ENCODE measurements at places on chromosomes 1 and 21.

DNA sequence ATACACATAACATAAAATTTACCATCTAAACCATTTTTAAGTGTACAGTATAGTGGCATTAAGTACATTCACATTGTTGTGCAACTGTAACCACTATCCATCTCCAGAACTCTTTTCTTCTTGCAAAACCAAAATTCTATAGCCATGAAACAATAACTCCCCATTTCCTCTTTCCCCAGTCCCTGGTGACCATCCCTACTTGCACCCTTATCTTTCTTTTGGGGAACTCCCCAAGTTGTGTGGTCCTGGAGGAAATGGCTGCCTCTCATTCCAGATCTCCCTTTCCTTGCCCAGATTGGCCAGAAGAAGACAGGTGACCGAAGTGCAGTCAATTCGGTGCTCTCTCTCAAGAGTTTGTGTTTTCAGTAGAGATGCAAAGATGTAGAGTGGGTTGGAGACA, 389.6 kb upstream of the C1orf87 start:
- no peak for DNase-seq

- DNase-seq: no peak
Measured at GRCh38 chr1:101474039-101474665, 237.3 kb downstream of the S1PR1 start.

DNA sequence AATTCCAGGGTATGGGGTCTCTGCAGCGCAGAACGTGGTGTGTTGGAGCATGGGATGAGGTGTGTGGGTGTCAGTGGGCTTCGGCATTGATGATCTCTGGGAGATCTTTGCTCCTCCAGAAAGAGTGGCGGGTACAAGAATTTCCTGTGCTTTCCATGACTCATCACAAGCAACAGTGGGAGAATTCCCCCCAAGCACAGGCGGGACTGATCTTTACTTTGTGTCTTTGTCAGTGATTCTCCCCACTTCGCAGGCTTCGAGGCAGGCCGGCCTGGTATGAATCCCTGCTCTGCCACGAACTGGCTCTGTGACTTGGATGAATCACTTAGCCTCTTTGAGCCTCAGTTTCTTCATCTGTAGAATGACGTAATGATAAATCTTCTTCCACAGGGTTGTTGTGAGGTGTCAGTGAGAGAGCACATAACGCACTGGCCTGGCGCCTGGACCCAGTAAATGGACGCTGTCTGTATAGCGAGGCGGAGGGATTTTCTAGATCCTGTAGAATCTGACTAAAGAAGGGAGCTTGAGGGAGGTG, 2.0 kb downstream of the OPRD1 start:
- DNase-seq: no peak

DNA sequence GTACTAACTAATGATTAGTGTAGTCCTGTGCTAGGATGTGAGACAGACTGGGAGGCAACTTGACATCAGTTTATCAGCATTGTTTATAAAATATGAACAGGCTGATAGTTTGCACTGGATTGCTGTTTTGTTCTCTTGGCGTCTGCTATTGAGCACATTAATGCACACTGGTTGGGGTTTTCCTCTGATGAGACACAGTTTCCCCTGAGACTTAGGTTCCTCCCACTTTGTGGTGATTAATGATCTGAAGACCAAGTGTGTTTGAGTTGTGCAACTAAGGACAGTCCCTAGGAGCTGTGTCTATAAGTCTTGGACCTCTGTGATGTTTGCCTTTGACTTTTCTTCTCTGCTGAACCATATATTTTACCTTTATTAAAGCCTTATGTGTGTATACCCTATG, 1015.4 kb downstream of the AMY1C start:
- DNase-seq: no peak

DNA sequence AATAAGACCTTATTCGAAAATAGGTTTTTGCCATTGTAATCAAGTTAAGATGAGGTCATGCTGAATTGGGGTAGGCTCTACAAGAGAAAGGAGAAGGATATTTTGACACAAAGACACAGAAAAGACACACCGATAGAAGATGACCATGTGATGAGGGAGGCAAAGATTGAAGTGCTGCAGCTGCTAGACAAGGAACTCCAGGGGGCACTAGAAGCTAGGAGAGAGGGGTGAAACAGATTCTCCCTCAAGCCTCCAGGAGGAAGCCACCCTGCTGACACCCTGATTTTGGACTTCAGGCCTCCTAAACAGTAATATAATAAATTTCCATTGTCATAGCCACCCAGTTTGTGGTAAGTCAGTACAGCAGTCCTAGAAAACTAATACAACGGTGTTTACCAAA, 506.8 kb upstream of the CAMK1G start:
- no peak for DNase-seq

DNA sequence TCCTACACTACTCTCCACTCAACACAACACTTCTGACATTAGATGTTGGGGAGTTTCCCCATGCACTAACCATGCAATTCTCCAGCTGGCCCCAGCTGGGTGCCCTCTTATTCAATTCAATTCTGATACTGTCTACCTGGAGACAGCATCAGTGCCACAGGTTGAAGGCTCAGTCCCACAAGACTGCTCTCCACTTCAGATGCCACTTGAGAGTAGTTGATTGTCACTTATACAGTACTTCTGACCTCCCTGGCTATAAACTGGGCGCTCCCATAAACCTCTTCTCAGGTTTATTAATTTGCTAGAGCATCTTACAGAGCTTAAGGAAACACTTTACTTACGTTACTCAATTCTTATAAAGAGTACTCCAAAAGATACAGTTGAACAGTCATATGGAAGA, 442.3 kb downstream of the LRRIQ3 start:
- DNase-seq: no peak

GRCh38 chr21:43328185-43328957, 98.6 kb downstream of the SIK1 start:
- no peak for DNase-seq

- no peak for DNase-seq
Measured at GRCh38 chr21:33668180-33668579, 25.9 kb downstream of the ITSN1 start.

- no peak for DNase-seq
Measured at GRCh38 chr1:85484264-85484663, 19.3 kb upstream of the DDAH1 start.

- DNase-seq: no peak
Measured at GRCh38 chr1:66933887-66934700, 9.3 kb downstream of the MIER1 start.

- no peak for DNase-seq
Measured at GRCh38 chr1:228071839-228072657, 10.5 kb upstream of the ARF1 start.

- no peak for DNase-seq
Measured at GRCh38 chr1:20223551-20224419, 37.5 kb upstream of the PLA2G2C start.

DNA sequence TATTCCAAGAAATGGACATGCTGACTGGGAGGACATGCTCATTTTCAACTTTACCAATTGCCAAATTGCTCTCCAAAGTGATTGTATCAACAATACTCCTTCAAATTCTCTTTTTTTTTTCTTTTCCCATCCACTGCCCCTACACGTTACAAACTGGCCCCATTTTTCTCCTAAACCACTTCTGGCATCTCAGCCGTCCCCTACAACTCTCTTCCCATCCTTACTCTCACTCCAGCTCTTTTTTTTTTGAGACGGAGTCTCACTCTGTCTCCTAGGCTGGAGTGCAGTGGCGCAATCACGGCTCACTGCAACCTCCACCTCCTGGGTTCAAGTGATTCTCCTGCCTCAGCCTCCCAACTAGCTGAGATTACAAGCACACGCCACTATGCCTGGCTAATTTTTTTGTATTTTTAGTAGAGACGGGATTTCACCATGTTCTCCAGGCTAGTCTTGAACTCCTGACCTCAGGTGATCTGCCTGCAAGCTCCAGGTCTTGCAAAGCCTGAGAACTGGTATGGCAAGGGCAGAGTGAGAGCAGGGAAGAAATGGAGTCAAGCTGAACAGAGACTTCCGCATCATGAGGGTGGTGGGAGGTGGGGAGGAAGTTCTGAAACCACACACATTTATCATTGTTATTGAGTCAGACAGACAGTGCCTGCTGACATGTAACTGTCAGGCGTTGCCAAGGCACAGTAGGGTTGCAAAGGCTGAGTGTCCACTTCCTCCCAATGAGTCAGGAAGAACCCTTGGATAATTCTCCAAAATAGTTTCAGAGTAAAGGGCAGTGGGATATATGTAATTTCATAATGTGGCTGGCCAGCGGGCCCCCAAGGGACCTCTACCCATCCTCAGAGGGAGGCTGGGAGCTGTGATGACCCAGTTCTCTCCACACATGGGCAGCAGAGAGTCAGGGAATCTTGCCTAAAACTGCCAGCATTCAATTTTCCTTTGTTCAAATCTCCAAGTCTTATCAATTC, 17.4 kb downstream of the CELA3A start:
- peak; percentile 87 for DNase-seq

DNA sequence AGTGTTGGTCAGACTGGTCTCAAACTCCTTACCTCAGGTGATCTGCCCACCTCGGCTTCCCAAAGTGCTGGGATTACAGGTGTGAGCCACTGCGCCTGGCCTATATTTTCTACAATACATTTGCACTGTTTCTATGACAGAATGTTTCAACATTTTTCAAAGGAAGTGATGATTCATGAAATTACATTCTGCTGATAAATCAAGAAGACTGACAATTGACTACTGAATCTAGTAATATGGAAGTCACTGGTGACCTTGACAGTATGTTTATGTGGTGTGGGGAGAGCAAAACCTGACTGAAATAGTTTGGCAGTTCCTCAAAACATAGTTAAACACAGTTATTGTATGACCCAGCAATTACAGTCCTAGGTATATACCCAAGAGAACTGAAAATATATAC, 18.1 kb downstream of the LRIF1 start:
- no peak for DNase-seq

- no peak for DNase-seq
Measured at GRCh38 chr1:88088481-88088880, 595.6 kb upstream of the PKN2 start.

DNA sequence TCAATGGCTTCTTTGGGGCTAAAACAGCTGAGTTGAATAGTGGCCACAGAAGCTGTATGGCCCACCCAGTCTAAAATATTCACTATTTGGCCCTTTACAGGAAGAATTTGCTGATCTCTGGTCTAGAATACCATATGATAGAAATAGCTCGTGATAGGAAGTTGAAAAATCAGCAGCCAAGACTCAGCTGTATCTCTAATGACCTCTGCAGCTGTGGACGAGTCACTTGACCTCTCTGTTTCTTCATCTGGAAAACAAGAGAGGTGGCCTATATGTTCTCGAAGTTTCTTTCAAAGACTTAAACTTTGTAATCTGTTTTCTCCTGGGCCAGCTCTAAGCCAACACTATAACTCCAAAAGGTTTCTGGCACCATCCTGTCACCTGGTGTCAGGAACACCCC, 129.2 kb downstream of the ZBTB18 start:
- no peak for DNase-seq

DNA sequence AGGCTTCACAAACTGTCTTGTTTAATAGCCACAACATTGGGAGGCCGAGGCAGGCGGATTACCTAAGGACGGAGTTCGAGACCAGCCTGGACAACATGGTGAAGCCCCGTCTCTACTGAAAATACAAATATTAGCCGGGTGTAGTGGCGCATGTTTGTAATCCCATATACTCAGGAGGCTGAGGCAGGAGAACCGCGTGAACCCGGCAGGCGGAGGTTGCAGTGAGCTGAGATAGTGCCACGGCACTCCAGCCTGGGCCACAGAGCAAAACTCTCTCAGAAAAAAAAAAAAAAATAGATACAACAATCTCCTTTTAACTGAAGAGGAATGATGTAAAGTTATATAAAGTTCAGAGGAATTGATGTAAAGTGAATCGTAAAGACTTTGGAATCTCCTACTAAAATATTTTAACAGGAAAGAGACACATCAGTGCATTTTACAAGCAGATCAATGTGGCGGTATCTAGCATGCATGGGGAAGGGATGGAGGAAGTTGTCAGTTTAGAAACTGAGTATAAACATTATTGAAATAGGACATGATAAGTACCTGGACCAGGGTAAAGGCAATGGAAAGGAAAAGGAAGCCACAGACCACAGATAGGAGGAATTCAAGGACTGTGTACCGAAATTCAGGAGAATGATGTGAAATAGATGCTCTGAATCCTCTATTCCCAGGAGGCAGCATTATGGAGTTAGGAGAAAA, 41.5 kb downstream of the PTPRC start:
- DNase-seq: no peak

DNA sequence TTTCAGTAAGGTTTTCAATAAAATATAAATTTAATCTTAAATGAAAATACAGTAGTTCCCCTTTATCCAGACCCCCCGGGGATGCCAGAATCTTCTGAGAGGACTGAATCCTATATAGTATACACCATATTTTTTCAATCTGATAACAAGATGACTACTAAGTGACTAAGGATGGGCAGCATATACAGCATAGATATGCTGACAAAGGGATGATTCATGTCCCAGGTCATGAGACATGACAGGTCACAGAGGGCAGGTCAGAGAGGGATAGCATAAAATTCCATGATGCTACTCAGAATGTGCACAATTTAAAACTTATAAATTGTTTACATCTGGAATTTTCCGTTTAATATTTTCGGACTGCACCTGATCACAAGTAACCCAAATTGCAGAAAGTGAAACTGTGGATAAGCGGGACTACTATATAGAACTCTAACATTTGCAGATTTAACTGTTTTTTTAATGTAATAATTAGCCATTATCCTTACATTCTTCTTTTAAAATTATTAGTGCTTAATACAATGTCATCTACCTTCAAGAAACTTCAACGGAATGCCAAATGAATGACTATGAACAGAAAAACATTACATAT, 48.8 kb downstream of the LRRC40 start:
- DNase-seq: no peak

DNA sequence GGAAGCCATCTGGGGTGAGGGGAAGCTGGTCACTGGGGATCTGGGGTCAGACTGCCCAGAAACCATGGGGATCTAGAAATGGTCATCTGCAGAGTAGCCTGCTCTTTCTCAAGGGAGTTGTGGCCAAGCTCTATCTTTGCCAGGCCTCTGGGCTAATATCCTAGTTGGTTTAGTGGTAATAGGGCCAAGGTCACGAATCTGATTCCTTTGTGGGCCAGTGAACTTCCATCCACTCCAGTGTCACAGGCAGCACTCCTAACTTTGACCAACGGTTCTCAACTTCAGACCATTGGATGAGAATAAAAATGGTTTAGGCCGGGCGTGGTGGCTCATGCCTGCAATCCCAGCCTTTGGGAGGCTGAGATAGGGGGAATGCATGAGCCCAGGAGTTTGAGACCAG, 28.1 kb upstream of the PPP2R5A start:
- DNase-seq: no peak

DNA sequence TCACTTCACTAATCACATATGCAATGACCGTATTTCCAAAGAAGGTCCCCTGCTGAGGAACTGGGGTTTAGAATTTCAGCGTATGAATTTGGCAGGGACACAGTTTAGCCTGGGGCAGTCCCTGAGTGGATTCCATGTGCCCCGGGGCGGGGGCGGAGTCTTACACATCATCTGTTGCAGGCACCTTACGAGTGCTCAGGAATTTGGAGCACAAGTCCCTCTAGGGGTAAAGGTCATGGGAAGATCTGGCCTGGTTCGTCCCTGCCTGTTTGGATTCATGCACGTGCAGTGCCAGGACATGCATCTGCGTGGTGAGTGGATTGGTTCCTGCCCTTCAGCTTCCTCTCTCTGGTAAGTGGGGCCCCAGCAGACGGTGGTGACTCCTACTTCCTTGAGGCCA, 208.3 kb upstream of the C1orf174 start:
- peak; percentile 19 for DNase-seq
